ENCODE measurements at places on chromosomes 2 and 18.

DNA sequence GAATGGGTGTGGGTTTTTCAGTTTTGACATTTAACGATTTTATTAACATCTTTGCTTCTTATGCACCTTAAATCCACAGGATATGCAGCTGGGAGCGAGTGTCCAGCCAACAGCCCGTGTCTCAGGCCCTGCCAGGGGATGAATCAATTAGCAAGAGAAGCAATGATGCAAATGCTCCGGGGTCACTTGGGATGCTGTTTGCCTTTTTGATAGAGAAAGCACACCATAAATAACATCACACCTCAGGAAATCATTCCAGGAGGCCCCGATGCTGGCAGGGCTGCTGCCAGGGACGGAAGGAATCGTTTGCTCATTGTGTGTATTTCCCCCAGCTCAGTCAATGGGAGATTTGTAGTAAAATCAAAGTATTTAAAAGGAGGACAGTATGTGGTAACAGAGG lies 394.0 kb upstream of the HNRNPA3 start:
- no peak for DNase-seq

GRCh38 chr2:121359170-121359569 lies 74.2 kb upstream of the TFCP2L1 start:
- no peak for DNase-seq

GRCh38 chr2:109715313-109715805 lies 78.7 kb upstream of the RGPD5 start:
- no peak for DNase-seq

GRCh38 chr2:234708091-234708683 lies 211.3 kb upstream of the ARL4C start:
- DNase-seq: no peak

GRCh38 chr2:37689751-37690150 lies 18.3 kb upstream of the CDC42EP3 start:
- no peak for DNase-seq

GRCh38 chr2:22907330-22907729 lies 477.6 kb upstream of the KLHL29 start:
- no peak for DNase-seq

DNA sequence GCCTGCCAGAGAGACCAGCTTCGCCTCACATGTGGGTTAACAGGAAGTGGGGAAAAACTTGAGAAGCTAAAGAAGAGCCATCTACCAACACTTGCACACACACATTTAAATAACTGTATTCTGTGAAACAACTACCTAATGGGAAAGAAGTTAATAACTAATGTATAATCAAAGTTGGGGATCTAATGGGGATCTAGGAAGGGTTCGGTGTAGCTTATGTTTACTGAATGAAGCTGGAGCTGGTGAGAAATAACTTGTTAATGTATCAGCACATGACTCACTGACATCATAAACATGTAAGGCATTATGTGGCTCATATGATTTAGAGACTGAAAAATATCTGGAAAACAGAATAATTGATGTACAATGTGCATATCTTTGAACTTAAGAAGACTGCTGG lies 421.3 kb upstream of the NXPH2 start:
- DNase-seq: no peak
